ENCODE measurements at places on chromosomes 4 and X.
A peak's percentile ranks its signal among the peaks of the same experiment; 100 is the strongest.

- DNase-seq, result no peak
Measured at GRCh38 chrX:134737061-134737460, 78.8 kb upstream of the PLAC1 start.

- DNase-seq, result no peak
Measured at GRCh38 chr4:184889666-184890335, 64.0 kb upstream of the ACSL1 start.

- DNase-seq, result no peak
Measured at GRCh38 chr4:74418063-74418670, 26.8 kb upstream of the AREG start.

- DNase-seq, result no peak
Measured at GRCh38 chrX:91079342-91080114, 355.1 kb upstream of the PABPC5 start.

- no peak for DNase-seq
Measured at GRCh38 chrX:73447311-73447794, 500 bp downstream of the CDX4 start.

DNA sequence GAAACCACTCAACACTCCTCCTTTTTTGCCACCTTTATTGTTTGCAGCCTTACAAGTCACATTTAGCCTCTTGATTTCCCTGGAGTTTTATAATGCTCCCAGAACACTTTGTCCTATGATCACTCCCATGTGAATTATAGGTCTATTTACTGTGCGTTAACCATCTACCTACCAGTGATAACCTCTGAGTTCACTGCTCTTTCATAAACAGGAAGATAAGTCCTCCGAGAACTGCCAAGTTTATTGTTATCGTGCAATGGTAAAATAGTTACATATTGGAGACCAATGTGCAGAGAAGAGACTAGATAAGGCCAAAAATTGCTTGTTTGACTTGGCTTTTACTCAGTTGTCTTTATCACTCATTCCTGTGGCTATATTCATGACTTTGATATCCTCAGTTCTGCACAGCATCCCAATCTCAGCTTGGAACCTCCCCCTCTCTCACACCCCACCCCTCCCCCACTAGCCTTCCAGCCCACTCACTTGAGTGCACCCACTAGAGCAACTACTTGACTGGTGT lies 12.9 kb upstream of the NUDT9 start:
- no peak for DNase-seq

- DNase-seq, result no peak
Measured at GRCh38 chrX:130625386-130625785, 223.6 kb downstream of the RBMX2 start.

GRCh38 chr4:147928400-147928799 lies 196.5 kb downstream of the ARHGAP10 start:
- DNase-seq, result no peak

- DNase-seq, result no peak
Measured at GRCh38 chr4:65747386-65747785, 77.1 kb upstream of the EPHA5 start.

DNA sequence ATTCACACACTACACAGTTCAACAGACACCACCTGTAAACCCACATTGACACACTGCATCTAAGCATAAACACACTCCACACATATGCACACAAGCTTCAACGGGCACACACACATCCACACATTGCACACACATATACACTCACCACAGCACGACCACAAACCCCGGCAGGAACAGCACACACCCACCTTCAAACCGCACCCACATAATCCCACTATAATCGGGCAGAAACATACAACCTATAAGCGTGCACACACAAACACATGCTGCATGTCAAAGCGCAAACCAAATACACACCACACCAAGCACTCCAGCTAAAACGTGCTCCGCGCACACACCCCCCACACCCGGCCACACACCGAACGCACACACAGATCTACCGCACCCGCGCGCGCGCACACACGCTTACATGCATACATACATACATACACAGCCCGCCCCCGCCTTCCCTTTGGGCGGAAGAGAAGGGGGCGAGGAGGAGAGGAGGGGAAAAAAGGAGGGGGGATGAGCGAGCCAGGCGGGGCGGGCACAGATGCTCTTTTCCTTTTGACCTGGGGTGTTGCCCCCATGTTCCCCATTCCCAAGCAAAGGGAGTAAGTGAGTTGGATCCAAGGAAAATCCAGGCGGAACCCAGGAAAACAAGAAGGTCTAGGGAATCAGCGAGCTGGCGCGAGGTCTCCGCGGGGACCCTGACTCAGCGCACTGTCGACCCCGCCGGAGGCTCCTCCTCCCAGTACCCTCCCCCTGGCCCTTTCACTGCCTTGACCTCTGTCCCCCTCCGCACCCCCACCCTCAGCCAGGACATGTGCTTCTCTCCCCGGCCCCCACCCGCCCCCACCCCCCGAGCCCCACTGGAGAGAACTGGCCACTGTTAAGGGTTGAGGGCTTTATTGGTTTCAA lies 9.9 kb downstream of the ARHGAP36 start:
- no peak for DNase-seq

- no peak for DNase-seq
Measured at GRCh38 chr4:182538031-182538430, 294.8 kb downstream of the TENM3 start.

DNA sequence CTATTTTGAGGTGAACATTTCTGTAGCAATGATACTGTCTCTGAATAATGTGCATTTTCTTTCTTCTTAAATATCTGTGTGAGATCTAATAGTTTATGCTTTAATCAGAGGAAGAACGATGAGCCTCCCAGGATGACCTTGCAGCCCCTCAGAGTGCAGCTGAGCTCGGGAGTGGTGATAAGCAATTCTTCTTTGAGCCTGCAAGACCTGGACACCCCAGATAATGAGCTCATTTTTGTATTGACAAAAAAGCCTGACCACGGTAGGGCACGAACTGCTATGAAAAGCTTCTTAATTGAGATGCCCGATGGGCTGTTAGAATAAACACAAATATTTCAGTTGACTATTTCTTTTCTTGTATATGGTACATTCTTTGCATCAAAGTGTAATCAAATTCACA lies 105.0 kb upstream of the ANXA3 start:
- no peak for DNase-seq

GRCh38 chr4:113122066-113122465 lies 72.6 kb downstream of the ANK2 start:
- no peak for DNase-seq

DNA sequence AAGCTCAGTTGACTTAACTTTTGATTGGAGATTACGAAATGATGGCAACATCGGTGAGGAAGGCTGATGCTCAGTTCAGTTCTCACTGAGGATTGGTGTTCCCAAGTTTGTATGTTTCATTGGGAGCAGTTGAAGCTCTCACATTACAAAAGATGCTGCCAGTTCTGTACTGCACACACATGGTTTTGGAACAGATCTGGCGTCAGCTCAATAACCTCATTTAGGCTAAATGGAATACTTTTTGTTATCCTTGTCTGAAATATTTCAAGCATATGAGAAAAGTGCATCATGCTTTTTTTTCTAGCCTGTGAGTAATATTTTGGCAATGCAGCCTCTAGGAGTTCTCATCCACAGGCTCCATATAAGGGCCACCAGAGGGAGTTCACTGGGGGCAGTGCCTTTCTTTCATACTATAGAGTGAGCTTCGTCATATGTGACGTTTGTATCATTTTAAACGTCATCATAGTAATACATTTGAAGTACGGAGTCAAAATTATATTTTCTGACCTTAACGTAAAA lies 4.1 kb downstream of the ENPEP start:
- DNase-seq, result no peak

GRCh38 chr4:4871573-4872313 lies 12.3 kb downstream of the MSX1 start:
- no peak for DNase-seq

DNA sequence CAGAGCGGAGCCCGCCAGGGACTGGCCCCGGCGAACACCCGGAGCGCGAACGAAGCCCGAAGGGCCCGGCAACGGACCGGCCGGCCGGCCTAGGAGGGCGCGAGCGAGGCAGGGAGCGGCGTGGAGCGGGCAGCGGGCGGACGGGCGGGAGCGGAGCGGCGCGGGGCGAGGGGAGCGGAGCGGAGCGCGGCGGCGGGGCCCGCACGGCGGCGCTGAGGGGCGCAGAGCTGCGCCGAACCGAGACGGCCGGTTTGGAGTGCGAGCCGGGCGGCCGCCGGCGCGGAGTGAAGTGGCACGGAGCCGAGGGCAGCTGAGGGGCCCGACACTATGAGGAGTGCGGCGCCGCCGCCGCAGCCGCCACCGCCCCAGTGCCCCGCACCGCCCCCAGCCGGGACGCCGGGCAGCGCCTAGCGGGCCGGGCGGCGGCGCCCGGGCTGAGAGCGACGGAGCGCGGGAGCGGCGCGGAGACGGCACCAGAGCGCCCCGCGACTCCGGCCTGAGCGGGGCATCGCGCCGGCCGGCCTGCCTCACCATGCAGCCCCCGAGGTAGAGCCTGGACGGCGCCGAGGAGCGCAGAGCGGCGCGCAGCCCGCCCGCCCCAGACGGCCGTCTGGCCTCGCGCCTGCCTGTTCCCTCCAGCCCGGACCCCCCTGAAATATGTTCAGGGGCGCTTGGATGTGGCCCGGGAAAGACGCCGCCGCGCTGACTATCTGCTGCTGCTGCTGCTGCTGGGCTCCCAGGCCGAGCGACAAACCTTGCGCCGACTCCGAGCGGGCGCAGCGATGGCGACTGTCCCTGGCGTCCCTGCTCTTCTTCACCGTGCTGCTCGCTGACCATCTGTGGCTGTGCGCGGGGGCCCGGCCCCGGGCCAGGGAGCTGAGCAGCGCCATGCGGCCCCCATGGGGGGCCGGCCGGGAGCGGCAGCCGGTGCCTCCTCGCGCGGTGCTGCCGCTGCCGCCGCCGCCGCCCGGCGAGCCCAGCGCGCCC lies 793 bp downstream of the NALF2 start:
- no peak for DNase-seq

DNA sequence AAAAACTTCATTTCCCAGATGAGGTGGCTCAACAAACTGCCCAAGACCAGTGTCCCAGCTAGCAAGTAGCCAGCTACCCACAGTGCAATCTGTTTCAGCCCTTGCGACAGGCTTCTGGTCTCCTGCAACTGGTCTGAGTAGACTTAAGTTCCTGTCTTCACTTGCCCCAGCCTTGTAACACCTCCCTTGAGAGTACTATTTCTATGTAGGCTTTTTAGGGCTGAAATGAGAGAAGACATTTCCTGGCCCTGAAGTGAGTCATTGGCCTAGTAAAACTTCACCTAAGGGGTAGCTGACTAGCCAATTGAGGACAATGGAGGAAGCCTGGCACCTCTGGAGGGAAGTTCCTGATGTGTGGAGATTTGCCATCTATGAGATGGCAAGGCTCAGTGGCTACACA lies 80.1 kb upstream of the STIM2 start:
- no peak for DNase-seq

- no peak for DNase-seq
Measured at GRCh38 chr4:32560306-32560705, 1840.1 kb downstream of the PCDH7 start.

- DNase-seq, result no peak
Measured at GRCh38 chrX:118847676-118848075, 24.1 kb downstream of the ZCCHC12 start.

- no peak for DNase-seq
Measured at GRCh38 chr4:25818371-25818871, 44.4 kb downstream of the SEL1L3 start.

GRCh38 chrX:19291086-19291485 lies 52.6 kb upstream of the PDHA1 start:
- DNase-seq, result no peak

DNA sequence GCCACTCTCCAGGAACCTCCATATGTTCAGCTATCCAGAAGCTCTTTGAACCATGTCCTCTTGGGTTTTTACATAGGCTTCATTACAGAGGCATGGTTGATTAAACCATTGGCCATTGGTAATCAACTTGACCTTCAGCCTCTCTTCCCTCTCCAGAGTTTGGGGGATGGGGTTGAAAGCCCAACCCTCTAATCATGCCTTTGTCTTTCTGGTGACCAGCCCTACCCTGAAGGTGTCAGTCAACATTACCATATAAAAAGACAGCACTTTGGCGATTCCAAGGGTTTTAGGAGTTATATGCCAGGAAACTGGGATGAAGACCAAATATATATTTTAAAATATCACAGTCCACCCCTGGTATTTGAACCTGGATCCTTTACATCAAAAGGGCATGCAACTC lies 222.5 kb downstream of the CHIC1 start:
- DNase-seq, result no peak

DNA sequence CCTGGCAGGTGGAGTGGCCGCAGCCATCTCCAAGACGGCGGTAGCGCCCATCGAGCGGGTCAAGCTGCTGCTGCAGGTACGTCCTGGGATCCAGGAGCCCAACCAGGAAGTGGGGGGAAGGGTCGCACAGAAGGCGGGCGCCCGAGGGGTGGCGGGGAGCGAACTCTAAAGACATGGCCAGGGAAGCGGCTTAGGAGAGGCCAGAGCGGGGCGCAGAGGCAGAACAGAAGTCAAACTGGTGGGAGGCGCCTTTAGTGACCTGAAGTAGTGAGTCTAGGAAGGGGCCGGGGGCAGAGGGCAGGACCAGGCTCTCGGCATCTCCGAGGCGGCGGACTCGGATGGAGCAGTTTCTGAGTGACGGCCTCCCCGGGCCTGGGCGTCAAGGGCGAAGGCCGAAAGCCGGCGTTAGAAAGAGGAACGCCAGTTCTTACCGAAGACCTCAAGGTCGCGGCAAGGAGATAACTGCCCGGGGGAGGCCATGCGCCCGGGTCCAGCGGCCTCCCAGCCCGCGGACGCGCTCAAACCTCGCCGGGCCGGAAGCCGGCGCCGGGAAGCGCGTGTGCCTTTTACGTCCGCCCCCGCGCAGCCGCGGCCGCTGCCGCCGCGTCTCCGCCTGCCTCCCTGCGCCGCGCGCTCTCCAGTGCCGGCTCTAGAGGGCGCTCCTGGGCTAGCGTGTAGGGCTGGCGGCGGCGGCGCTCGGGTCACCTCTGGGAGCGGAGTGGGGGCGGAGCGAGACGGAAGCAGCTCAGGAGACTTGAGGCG lies 488 bp downstream of the SLC25A5 start:
- DNase-seq, result peak; percentile 46

- no peak for DNase-seq
Measured at GRCh38 chr4:107845681-107846080, 20.9 kb downstream of the SGMS2 start.

DNA sequence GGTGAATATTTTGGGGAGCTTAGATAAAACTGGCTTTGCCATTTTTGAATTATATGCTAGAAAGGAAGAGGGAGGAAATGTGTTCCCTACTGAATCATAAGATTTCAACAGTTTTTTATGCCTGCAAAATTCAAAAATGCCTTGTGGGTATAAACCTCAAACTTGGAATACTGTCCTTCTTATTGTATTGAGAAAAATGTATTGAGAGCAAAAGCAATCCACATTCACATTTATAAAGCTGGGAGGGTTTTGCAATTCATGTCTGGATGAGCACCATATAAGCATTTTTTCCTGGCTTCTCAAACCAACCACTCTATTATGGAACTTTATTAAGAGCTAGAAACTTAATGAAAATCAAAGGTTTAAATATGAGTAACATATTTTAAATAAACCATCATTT lies 289.8 kb downstream of the PCDH7 start:
- DNase-seq, result no peak

- no peak for DNase-seq
Measured at GRCh38 chr4:766152-766515, 59.8 kb downstream of the CPLX1 start.

Measured in GM18507 (cell line).